Kasumi-1 (cell line): ENCODE measurements at places on chromosomes 2 and 18.

DNA sequence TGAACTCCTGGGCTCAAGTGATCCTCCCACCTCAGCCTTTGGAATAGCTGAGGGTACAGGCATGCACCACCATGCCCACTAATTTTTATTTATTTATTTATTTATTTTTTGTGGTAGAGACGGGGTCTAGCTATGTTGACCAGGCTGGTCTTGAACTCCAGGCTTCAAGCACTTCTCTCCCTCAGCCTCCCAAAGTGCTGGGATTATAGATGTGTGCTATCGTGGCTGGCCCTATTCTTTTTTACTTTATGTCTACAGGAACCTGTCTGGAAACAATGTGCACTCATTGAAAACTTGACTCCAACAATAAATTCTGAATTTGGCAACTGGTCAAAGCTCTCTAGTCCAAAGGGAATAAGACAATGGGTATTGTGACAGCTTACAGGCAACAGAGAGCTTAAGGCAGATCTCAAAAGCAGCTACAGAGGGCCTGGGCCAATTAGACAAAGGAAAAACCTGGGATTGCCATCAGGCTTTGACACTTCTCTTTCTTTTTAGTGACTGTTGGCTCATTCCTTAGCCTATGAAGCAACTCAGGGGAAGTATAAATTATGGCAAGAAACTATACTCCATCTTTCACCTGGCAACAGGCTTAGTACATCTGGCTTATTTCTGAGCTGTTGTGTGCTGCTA, 55.1 kb upstream of the RAPGEF4 start:
- no peak for DNase-seq

GRCh38 chr2:54839461-54840255, 116.2 kb downstream of the EML6 start:
- DNase-seq, result no peak

DNA sequence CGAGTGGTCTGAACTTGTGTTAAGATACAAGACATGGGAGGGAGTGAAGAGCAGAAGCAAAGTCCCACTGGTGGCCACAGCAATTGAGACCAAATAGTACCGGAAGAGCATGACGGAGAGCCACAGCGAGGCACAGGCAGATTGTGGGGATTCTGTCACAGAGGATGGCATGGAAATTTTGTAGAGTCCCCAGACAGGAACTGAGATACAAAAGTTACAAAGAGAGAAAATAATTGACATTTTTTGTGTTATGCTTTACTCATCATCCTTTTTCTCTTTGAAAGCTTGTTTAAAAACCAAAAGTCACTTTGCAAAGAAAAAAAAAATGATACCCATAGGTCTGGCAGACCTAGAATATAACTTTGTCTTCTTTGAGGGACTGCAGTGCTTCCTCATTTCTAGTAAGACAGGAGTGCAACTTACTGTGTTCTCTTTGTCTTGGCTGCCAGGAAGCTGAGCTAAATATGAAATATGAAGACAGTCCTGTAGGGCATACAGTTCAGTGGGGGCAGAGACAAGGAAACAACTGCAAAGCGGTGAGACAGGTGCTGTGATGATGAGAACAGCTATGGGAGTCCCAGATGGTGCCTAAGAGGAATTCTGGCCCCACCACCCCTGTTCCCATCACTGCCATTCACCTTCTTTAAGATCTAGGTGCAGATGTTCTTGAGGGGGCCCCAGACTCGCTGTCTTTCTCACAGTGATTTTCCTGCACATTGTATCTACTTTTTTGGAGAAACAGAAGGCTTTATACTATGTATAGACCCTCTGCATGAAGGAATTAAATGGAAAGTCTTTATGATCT, 5.2 kb downstream of the ARHGAP25 start:
- DNase-seq, result peak; percentile 82

DNA sequence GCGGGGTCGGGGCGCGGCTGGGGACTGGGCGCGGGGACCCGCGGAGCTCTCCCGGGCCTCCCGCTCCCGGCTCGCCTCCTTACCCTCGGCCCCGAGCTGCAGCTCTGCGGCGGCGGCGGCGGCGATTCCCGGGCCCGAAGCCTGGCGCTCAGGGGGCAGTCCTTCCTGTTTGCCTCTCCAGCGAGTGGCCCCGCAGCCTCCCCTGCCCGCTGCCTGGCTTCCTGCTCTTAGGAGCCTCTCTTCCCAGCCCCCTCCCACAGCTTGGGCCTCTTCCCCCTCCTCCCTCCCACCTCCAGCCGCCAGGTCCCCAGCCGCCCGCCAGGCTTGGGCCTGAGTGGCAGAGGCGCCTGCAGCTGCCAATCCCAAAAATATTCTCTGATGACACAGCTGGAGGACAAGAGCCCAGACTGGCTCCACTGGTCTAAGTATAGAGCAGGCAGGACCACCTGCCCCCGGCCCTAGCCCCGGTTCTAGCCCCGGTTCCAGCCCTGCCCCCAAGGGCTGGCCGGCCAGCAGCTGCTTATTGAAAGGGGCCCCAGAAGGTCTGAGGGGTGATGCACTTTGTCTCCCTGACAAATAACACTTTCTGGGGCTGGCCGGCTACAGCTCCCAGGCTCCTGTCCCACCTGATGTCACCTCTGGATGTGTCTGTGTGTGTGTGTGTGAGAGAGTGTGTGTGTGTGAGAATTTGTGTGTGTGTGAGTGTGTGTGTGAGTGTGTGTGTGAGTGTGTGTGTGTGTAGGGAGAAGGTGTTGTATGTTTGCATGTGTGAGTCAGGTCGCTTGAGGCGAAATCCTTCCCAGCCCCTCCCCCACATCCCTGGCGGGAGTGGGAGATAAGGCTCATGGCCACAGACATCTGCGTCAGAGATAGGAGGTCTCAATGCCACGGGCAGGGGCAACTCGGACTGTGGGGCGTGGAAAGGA, at the start of gene OBSL1:
TSS of gene OBSL1 (minus strand) at position 229 of the 926 bp plus-strand sequence. CDS start 307 bp downstream, outside the sequence.
- peak; percentile 10 for DNase-seq

DNA sequence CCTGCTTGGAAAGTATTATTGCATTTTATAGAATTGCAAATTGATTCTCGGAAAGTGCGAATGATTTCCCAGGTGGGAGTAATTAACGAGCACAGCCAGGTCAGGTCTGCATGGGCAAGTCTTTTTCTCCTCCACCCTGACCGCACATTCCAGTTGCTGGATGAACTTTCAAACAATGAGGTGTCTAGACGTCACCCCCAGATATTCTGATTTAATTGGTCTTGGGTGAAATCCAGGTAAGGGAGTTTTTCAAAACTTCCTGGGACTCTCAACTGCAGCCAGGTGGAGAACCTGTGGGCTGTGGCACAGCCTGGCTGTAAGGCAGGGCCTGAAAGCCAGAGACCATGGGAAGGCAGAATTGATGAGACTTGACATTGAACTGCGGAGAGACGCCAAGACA, 15.9 kb upstream of the RNF152 start:
- DNase-seq, result no peak

- no peak for DNase-seq
Measured at GRCh38 chr2:195199864-195200263, 457.2 kb upstream of the SLC39A10 start.

GRCh38 chr2:225112362-225113126, 70.3 kb upstream of the DOCK10 start:
- DNase-seq, result no peak

DNA sequence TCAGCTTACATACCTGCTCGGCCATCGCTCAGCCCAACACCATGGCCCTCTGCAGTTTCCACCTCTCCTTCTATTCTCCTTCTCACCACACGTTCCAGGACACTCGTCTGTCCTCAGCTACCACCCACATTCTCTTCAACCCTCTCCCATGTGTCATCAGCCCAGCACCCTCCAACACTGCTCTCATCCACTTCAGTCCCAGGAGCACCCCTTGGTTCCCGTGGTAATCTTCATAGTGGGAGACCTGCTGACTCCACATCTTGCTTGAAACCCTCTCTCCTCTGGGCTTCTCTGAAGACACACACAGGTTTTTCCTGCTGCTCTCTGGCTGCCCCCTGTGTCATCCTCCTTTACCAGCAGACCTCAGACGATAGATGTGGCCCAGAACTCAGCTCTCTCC, 228.7 kb downstream of the GBX2 start:
- no peak for DNase-seq

- no peak for DNase-seq
Measured at GRCh38 chr2:54406031-54406430, 50.1 kb upstream of the SPTBN1 start.

- no peak for DNase-seq
Measured at GRCh38 chr2:95048825-95049682, 23.5 kb downstream of the MAL start.

- DNase-seq, result no peak
Measured at GRCh38 chr2:56449449-56449860, 265.7 kb downstream of the CCDC85A start.

GRCh38 chr2:28175028-28175427, 217.6 kb upstream of the FOSL2 start:
- DNase-seq, result no peak

DNA sequence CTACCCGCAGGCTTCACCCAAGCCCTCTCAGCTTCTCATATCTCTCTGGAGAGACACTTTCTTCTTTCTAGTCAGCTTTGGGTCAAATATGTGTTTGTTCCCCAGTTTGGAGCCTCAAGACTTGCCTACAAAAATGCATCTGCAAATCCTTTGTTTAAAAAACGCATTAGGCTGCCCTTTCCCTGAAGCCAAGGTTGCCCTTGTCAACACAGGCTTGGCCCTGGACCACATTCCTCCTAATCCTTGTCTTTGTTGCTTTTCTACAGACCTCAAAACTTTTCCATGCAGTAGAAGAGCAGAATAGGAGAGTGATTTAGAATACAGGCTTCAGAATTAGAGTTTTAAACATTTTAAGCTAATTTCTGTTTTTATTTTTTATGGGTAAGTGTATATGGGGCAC, 307.8 kb downstream of the NAPG start:
- DNase-seq, result no peak

DNA sequence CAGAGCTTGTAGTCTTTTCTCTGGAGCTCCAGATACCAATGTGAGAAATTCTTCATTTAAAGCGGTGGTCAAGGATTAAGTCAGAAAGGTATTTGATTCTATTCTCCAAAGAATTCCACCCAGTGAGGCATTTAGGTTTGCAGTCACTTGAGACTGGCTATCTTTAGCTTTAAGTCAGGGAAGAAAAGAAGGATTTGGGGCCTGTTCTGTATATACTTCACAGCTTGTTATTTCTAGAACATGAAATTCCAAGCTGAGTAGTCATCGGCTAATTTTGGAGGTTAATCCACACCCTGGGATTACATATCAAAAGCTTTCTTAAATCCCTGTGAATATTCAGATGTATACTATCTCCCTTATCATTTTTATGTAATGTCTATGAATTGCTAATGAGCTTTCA, 39.4 kb downstream of the MYOM1 start:
- no peak for DNase-seq
